GM18507 (cell line): ENCODE measurements at places on chromosomes 16 and 17.

DNA sequence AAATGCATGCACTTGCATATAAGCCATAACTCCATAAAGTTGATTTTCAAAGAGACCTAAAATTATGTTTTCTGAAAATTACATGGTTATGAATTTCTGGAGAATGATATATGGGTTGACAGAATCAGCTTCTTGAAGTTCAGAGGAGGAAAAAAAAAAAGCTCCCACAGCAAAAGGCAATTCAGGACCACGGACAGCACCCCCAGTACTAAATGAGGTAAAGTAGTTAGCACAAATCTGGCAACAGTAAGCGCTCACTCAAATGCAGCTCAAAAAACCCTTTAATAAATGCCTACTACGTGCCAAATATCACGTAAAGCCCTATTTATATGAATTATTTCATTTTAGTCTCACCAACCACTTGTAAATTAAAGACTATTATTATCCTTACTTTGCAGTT, 135.2 kb downstream of the SHISA9 start:
- no peak for DNase-seq

- no peak for DNase-seq
Observed at GRCh38 chr17:27349540-27350021, 55.7 kb downstream of the WSB1 start.

GRCh38 chr17:16261049-16261448, 44.0 kb downstream of the PIGL start:
- DNase-seq, result no peak

GRCh38 chr17:62388856-62389255, 8.5 kb downstream of the EFCAB3 start:
- DNase-seq, result no peak

DNA sequence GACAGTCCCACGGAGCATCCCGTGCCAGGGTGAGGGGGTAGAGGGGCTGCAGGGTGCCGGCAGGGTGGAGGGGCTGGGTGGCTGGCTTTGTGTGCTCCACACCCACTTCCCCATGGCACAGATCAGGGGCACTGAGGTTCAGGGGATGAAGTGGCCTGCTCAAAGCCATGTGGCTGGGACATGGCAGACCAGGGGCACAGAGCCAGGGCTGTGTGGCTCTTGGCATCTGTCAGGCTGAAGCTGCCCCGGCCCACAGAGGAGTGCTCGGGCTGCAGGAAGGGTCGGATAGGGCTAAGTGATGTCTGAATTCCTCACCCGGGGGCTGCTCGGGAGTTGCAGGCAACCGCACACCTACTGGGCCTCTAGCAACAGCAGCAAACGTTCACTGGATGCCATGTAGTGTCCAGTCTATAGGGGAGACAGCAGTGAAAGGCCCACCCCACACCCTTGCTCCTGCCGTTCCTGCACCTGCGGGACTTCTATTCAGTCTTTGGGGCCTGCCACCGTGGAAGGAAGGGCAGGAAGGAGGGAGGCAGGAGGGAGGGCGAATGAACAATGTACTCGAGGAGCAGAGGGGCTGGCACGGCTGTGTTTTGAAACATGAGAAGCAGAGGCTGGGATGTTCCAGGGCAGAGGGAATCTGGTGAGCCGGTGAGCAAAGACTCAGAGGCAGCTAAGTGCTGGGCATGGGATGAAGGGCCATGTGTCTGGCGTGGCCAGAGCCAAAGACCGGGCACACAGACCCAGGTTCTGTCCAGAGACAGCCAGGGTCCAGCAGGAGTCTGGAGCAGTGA, 15.1 kb downstream of the SLC5A10 start:
- DNase-seq, result no peak

- no peak for DNase-seq
Observed at GRCh38 chr17:52147872-52148271, 10.6 kb downstream of the CA10 start.

DNA sequence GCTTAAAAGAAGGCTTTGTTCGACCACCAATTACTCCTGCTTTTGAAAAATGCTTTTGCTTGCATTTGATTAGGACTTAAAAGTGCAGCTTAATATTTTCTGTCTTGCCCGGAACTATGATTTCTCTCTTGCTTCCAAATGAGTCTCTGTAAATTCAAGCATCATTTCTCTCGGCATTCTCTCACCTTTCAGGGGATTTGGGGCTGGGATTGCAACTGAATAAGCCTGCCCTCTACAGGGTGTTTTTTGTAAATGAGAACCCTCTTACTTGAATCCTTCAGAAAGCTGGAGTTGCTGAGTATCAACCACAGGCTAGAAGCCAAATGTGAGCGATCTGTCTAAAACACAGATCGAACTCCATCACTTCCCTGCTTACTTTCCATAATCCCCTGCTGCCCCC, 234.6 kb downstream of the TMEM114 start:
- no peak for DNase-seq

GRCh38 chr16:46573008-46573833, 48.0 kb downstream of the SHCBP1 start:
- no peak for DNase-seq

GRCh38 chr16:88505405-88506082, 52.5 kb downstream of the ZFPM1 start:
- no peak for DNase-seq

- no peak for DNase-seq
Observed at GRCh38 chr16:54385141-54385540, 98.6 kb upstream of the IRX3 start.

GRCh38 chr16:710500-711075, 4.3 kb upstream of the METRN start:
- no peak for DNase-seq

- DNase-seq, result no peak
Observed at GRCh38 chr17:48960834-48961515, 7.4 kb downstream of the GIP start.

DNA sequence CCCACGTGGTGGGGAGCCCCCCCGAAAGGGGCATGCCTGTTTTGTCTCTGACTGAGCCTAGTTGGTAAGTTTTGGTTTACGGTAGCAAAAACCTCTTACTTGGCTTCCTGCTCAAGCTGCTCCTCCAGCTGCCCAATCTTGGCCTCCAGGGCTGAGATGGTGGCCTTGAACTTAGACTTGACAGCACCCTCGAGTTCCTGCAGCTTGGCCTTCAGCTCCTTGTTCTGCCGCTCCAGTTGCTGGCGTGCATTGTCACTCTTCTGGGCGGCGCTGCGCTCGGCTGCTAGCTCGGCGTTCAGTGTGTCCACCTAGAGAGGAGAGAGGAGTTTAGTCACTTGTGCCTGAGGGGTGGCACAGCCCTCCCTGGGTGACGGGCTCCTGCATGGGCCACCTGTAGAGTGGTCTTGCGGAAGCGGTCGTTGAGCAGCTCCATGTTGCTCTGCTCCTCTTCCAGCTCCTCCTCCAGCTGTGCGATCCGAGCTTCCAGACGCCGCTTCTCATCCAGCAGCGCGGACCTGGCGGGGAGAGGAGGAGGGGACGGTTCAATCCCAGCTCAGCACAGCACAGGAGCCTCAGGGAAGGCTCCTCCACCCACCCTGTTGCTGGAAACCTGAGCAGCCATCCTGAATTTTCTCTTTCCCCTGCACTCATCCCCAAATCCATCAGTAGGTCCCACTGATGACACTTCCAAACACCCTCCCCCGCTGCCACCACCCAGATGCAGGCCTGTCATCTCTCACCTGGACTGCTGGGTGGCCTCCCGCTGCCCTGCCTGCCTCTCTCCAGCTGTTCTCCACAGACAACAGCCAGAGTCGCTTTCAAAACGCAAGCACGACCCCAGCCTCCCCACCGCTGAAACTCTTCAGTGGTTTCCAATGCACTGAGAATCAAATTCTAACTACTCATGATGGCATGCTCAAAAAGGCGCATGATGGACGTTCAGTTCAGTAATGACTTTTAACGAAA, 44.6 kb downstream of the NDEL1 start:
- no peak for DNase-seq

- no peak for DNase-seq
Observed at GRCh38 chr16:66574081-66574480, 5.2 kb upstream of the CMTM2 start.

DNA sequence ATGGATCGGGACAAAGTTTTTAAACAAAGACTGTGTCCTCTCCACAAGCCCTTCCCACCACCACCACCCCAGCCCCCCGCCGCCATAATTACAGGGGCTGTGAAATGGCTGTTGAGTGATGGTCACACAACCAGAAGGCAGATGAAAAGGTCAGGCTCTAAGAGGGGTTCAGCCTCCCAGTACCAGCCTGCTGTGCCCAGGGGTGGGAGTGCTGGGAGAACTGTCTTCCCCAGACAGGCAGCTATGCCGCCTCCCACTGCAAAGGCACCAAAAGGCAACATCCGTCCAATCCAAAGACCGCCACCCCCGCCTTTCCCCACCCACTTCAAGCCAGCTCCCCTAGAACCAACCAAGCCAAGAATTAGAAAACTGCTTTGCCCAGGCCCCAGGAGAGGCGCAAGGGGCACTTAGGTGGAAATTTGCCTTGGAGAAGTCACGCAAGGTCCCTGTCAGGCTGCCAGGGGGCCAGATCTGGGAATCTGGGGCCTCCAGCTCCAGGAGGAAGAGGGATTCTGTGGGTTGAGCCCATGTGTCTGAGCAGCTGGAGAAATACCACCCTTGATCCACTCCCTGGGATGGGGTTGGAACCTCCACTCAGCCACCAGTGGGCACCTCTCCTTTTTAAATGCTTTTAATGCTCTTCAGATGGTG, 14.4 kb downstream of the CARHSP1 start:
- DNase-seq, result no peak

- no peak for DNase-seq
Observed at GRCh38 chr17:40415390-40415789, 2.3 kb downstream of the TOP2A start.

DNA sequence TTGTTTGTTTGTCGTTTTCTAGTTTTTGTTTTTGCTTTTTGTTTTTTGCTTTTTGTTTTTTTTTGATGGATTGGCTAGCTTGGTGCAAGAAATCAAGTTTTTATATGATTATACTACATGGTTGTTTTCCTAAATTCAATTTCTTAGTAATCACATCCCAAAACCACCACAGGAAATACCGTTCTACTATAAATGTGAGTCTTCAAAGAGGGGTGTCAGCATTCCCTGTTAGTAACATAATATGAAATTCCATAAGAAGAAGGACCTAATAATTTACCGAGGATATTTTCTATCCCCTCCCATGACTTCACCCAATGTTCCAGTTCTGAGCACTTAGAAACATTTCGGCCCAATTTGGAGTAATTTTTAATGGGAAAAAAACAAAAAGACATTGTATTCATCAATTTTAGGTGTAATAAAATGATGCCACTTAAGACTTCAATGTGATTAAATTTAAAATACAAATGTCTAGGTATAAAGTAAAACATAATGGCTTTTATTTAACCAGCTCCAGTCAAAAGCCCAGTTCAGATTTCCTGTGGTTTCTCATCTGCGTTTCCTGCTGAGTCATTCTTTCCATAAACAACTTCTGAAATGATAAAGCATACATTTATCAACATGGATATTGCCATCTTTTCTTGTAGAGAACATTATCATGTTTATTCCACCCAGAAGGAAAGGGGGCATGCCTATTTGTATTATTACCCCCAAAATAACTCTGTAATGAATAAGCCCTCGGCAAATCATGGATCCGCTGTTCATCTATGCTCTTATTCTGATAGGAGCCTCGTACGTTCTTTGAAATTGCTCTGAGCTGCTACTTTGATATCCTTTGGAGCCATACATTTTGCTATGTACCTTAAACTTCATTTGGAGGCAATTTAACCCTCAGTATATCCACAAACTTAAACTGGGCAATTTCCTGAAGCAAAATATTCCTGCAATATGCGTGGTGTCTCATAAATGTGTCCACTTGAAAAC, 28.1 kb downstream of the HSBP1 start:
- no peak for DNase-seq

GRCh38 chr16:868846-869822, 68.6 kb upstream of the GNG13 start:
- no peak for DNase-seq

DNA sequence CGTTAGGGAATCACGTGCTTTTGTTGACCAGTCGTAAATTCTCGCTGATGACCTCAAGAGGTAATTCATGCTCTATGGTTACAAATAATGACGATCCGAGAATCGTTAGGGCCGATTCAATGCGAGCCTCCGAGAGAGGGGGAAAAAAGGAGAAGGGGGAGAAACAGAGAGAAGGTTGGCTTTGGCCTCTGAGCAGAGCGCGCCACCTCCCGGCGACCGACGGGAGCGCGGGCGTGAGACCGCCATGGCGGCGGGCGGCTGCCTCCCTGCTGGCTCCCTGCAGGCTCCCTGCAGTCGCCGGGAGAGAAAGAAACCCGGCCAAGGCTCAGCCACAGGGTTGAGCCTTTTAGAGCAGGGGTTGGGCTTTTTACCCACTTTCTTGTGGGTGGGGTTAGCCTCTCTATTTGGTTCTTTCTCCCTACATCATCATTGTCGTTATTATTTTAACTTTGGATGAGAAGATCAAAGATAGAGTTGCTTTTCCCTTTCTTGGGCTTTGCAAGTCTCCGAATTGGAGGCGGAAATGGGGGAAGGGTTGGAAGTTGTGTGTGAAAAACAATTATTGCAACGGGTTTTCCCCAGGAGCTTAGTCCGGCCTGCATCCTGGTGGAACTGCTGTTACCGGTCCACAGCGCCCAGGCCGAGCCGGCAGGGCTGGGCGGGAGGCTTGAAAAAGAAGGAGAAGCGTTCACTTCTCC, 410 bp upstream of the HOXB5 start:
- DNase-seq, result peak; percentile 81

GRCh38 chr16:19382887-19383816, 34.5 kb upstream of the TMC5 start:
- DNase-seq, result no peak

GRCh38 chr16:12193692-12194091, 217.2 kb downstream of the SNX29 start:
- no peak for DNase-seq

DNA sequence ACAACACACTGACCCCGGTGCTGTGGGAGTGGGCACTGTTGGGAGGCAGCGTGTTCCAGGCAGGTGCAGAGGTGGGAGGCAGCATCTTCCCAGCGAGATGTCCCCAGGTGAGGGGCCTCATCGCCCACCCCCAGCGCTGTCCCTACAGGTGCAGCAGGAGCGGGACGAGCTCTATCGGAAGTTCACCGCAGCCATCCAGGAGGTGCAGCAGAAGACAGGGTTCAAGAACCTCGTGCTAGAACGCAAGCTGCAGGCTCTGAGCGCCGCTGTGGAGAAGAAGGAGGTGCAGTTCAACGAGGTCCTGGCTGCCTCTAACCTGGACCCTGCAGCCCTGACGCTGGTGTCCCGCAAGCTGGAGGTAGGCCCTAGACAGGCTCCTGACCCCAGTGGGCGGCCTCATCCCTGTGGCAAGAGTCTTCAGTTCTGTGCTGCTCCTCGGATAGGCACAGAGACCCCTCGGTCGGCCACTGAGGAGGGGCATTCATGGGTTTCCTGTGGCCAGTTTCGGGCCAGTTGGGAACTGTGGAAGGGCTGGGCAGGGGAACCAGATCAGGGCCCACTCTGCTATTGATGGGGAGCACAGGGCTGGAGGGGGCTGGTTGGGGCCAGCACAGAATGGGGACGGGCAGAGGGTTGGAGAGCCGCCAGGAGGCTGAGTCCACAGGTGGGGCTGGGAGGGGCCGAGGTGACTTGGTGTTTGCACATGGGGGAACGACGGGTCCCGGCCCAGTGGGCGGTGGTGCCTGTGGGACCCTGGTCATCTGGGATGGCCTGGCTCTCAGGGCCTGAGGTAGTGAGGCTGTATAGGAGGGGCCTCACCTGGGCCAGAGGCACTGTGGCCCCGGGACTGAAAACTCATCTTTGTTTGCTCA, 21.1 kb upstream of the DBNDD1 start:
- no peak for DNase-seq

- no peak for DNase-seq
Observed at GRCh38 chr17:8888704-8889302, 21.3 kb upstream of the PIK3R6 start.
